ENCODE measurements at places on chromosomes 1 and 21. TPM values are rescaled to one million over a fixed set of nuclear protein-coding genes. Genes with fewer than 3 reads are reported as not detected.

MYBPHL gene
- total RNA-seq = not detected

ESPN gene
- 8.3 TPM for total RNA-seq

TPTE gene
- not detected for total RNA-seq

KRTAP19-3 gene
- total RNA-seq = not detected

HFM1 gene
- total RNA-seq = 0.50 TPM

MTF2 gene
- 26.6 TPM for total RNA-seq

ARHGEF16 gene
- 1.1 TPM for total RNA-seq

PRAMEF12 gene
- not detected for total RNA-seq

ANP32E gene
- total RNA-seq = 16.1 TPM

C4BPB gene
- total RNA-seq = 0.37 TPM

NES gene
- total RNA-seq = 7.7 TPM

NTNG1 gene
- total RNA-seq = 0.39 TPM

LGR6 gene
- 0.19 TPM for total RNA-seq

PRRX1 gene
- 23.4 TPM for total RNA-seq

LRRC7 gene
- 0.38 TPM for total RNA-seq

FCRL3 gene
- not detected for total RNA-seq

HHIPL2 gene
- total RNA-seq = 3.4 TPM

PAQR6 gene
- 1.3 TPM for total RNA-seq

C1orf226 gene
- total RNA-seq = 3.4 TPM

RIMKLA gene
- total RNA-seq = 1.0 TPM

CYP4A22 gene
- not detected for total RNA-seq

TEDDM1 gene
- total RNA-seq = not detected

SPATA6 gene
- 14.8 TPM for total RNA-seq

AGRN gene
- total RNA-seq = 18.3 TPM

GREM2 gene
- total RNA-seq = 1.5 TPM

MROH9 gene
- total RNA-seq = not detected

HAO2 gene
- total RNA-seq = 1.7 TPM

XPR1 gene
- total RNA-seq = 32.9 TPM

C8B gene
- not detected for total RNA-seq

DMBX1 gene
- total RNA-seq = 0.14 TPM

ALG14 gene
- 24.3 TPM for total RNA-seq

Measured in adrenal gland (tissue), 19 donors.